Stimulated activated CD4-positive, alpha-beta T cell treated with anti-CD3 and anti-CD28 coated beads, TNF-alpha, amount 100 ng/mL, for 1 hour (primary cell): ENCODE measurements at places on chromosomes 1 and 21.
A peak's percentile ranks its signal among the peaks of the same experiment; 100 is the strongest.

DNA sequence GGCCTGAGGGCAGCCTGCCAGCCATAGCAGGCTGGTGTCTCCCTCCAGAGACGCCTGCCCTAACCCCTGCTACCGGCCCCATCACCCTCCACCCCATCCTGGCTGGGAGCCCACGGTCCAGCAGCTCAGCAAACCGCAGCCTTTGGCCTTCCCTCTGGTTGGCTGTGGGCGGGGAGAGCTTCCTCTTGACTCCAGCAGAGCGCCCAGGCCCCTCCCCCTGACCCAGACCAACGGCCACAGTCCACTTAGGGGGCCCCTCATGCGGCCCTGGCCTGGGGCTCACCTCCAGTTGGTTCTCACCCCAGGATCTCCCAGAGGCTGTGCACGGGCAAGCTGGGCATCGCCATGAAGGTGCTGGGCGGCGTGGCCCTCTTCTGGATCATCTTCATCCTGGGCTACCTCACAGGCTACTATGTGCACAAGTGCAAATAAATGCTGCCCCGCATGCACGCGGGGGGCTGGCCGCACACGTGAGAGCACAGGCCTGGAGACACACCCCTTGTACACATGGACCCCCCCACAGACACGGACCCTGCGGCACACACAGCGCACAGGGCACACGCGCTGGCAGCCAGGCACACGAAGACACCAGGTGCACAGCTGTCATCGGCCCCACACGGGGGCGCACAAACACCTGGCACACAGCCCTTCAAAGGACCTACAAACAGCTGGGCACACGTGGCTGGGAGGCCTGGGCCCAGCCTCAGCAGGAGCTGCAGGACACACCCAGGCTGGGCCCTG is 3.1 kb downstream of the SMIM1 start:
- DNase-seq = peak; percentile 22

GRCh38 chr1:226157761-226158316 is 28.7 kb downstream of the ACBD3 start:
- DNase-seq = no peak

DNA sequence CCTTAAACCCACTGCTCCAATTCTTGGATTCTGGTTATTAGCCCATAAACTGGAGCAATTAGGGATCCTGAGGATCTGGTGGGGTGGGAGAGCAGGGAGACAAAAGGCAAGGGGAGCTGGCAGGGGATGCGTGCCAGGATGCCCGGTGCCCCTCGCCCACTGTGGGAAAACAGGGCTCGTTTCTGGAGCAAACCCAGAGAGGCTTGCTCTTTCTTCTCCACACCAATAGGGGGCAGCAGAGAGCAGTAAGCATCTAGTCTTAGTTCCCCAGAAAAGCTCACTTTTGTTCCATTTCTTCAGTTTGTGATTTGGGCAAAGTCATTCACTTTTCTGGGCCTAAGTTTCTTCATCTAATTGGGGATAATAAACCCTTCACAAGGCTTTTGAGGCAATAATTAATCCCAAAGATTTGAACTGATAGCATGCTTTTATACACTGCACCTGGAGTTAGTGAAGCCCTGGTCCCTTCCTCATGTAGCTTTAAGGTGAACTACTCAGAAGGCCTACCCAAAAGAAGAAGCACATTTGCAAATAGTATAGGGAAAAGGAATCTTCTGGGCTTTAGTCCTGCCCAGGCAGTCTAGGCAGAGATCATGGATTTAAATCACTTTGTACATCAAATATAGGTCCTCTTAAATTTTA is 160.6 kb upstream of the USP24 start:
- DNase-seq = no peak

GRCh38 chr1:19654886-19655717 is 9.6 kb upstream of the HTR6 start:
- no peak for DNase-seq

DNA sequence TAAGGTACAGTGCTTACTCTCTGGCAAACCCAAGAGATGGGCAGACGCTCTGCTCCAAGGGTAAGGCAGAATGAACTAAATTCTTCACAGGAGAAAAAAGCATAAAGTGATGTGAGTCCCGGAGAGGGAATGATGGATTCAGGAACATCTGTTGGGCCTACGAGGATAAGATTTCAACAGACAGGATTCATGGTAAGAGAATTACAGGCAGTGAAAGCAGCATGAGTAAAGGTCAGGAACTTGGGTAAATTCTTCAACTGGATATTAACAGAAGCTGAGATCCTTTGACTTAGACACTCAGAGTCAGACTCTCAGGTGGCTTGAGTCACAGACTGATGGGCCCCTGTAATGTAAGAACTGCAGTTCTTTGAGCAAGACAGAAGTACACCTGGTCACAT is 152.6 kb downstream of the TRABD2B start:
- DNase-seq = no peak

- no peak for DNase-seq
Measured at GRCh38 chr1:54481201-54481884, 66.7 kb upstream of the ACOT11 start.

- DNase-seq = no peak
Measured at GRCh38 chr21:42081931-42082381, 10.8 kb downstream of the UMODL1 start.

- DNase-seq = peak; percentile 9
Measured at GRCh38 chr1:223776075-223776814, 63.9 kb downstream of the CAPN2 start.

DNA sequence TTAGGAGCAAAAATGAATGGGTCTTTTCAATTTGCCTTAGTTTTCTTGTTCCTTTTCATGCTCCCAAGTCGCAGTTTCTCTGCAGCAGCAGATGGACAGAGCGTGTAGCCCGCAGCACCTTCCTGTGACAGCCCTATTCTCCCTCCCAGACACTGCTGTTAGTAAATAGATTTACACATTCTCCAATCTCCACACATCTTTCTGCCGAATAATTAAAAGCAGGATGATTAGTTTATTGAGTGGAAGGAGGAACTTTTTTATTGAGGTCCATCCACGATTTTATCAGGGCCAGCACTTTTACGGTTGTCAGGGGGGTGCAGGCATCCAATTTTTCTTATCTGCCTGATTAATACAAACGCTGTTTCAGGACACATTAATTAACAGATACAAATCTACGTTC is 98.2 kb upstream of the USH2A start:
- DNase-seq = no peak
